ENCODE measurements at places on chromosomes 3 and 15.

GRCh38 chr3:157063926-157064325 is 96.0 kb downstream of the CCNL1 start:
- DNase-seq, result no peak

DNA sequence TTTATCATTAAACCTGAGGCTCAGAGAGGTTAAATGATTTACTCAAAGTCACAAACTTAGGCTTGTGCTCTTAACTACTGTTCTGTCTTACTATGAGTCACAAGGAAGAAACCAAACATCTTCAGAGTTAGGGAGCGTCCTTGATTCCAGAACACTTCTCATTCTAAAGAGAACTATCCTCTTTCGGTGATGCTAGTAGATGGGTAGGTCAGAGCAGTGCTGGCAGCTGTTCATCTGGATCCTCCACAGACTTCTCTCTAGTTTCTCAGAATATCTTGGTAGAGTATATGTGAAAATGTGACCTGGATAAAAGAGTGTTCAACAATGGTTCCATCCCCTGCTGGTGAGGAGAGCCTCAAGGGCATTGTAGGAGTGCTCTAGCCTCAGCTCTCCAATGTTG is 3.3 kb downstream of the ARL6IP5 start:
- DNase-seq, result no peak

- DNase-seq, result peak; percentile 10
These were observed 240.7 kb downstream of the SHOX2 start for GRCh38 chr3:157865352-157866000.

- DNase-seq, result no peak
These were observed 408.1 kb upstream of the NR2F2 start for GRCh38 chr15:95922431-95922830.

GRCh38 chr15:97684249-97684648 is 276.3 kb upstream of the ARRDC4 start:
- DNase-seq, result no peak

DNA sequence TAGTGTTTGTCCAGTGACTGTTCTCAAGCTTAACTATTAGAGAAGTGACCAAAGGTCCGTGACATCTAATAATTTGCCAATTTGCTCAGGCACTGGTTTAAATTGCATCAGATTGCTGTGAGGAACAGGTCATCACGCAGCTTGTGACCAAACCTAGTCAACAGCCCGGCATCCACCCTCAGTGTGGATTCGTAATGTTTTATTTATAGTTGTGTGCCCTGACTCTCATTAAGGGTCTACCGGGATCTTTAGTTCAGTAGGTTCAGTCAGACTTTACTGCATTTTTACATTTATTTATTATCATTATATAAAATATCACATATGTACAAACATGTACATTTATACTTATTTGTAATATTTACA is 46.4 kb upstream of the PGPEP1L start:
- no peak for DNase-seq

DNA sequence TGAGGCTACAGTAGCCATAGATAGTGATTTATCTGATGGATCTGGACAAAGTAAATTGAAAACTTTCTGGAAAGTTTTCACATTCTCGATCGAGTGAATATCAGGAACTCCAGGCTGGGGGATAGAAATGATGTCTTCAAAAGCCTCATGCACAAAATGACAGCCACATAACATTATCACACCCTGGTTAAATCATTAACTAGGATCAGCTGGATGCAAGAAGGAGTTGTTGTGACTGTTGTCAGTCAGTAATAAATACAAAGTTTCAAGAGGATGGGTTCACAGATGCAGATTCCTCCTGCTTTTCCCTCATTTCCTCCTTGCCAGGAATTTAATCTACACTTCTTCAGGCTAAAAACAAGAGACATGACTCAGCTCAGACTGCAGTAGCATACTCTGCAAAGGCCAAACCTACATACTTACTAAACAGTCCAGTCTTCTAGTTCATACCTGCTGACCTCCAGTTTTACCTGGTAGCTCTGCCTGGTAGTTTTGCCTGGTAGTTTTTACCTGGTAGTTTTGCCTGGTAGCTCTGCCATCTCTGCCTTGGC is 40.9 kb downstream of the C2CD4A start:
- DNase-seq, result no peak

- no peak for DNase-seq
These were observed 715 bp upstream of the SCAPER start for GRCh38 chr15:76905855-76906254.

- no peak for DNase-seq
These were observed 173.8 kb upstream of the THBS1 start for GRCh38 chr15:39407116-39407515.

GRCh38 chr3:194089357-194090177 is 46.4 kb upstream of the HES1 start:
- no peak for DNase-seq

GRCh38 chr15:99997112-99997651 is 263.9 kb upstream of the LYSMD4 start:
- no peak for DNase-seq

DNA sequence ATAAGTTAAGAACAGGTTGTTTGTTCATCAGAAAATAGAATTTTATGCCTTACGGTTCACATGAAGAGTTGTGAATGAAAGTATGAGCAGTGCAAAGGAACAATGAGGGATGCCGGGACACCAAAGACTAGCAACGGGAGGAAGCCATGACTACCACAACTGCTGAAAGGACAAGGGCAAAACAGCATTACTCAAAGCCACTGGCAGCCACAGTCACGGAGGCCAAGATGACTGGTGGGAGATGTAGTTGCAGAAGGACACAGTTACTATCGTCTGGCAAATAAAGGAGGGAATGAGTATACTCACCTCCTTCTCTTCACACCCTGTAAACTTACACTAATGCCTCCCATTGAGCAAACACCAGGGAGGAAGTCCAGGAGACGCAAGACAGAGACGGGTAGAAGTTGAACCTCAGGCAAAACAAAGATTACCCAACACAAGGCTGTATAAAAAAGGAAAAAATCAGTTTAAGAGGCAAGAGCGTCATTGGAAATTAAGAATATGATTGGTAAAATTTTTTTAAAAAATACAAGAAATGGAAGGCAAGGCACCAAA is 675.5 kb downstream of the FHIT start:
- DNase-seq, result no peak

- no peak for DNase-seq
These were observed 188.6 kb downstream of the SHQ1 start for GRCh38 chr3:72659596-72659995.

DNA sequence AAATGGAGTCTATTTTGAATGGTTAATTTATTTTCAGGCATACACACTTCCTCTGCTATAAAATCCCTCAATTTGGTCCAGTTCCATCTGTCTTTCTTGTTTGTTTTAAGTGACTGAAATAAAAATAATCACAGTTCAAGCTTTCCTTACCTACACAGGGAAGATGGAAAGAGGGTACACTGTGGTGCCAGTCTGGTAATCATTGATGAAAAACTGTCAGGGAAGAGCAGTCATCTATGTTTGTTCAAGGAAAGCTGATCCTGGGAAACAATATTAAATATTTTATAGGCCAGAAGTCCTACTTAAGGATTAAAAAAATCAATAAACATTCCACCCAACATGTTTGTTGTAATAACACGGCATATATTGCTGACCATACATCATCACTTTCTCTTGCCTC is 115.2 kb upstream of the KCNMB2 start:
- DNase-seq, result no peak

- no peak for DNase-seq
These were observed 1101.4 kb downstream of the ROBO1 start for GRCh38 chr3:78666470-78666800.

GRCh38 chr3:142459096-142459495 is 11.3 kb upstream of the XRN1 start:
- DNase-seq, result no peak

- DNase-seq, result no peak
These were observed 37.3 kb downstream of the RARB start for GRCh38 chr3:25465266-25465860.

GRCh38 chr15:76962337-76963013 is 30.9 kb downstream of the RCN2 start:
- DNase-seq, result no peak

- DNase-seq, result no peak
These were observed 38.5 kb upstream of the TNFAIP8L3 start for GRCh38 chr15:51133140-51133765.

DNA sequence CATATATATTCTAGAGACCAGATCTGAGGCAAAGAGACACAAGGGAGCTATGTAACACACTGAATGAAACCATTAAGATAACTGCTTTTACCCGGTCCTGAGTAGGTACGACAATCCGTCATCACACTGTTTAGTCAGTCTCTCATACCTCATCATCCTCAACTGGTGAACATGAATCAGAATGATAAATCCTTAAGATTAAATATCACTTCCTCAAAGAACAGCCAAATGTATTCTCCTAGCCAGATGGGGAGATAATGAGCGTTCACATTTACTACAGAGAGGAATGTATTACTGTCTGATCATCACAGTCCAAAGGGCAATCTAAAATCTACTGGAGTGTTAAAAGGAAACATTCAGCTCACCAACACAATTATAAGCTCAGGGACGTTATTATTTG is 319.4 kb upstream of the STAC start:
- DNase-seq, result no peak

- DNase-seq, result no peak
These were observed 32.9 kb downstream of the CMSS1 start for GRCh38 chr3:99850608-99851007.

- no peak for DNase-seq
These were observed 106.6 kb downstream of the SSR3 start for GRCh38 chr3:156448300-156448699.

DNA sequence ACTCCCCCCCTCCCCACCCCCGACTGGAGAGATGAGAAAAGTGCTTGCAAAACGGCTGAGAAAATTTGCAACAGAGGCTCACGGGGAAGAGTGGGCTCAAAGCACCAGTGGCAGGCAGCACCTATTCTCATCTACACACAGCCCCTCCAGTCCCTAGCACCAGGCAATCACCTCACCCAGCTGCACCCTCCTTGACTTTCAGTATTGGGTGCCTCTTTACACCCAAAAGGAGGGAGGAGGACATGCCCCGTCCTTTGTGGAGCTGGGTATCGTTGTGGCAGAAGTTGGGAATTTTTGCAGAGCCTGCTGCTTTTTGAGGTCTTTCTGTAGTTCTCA is 182.8 kb upstream of the TOPAZ1 start:
- DNase-seq, result no peak

GRCh38 chr15:64775551-64776401 is at the start of gene RBPMS2:
Gene RBPMS2, minus strand, starts transcription at chr15:64775589. Its CDS starts 270 bp downstream, at chr15:64775319.
- DNase-seq, result no peak

DNA sequence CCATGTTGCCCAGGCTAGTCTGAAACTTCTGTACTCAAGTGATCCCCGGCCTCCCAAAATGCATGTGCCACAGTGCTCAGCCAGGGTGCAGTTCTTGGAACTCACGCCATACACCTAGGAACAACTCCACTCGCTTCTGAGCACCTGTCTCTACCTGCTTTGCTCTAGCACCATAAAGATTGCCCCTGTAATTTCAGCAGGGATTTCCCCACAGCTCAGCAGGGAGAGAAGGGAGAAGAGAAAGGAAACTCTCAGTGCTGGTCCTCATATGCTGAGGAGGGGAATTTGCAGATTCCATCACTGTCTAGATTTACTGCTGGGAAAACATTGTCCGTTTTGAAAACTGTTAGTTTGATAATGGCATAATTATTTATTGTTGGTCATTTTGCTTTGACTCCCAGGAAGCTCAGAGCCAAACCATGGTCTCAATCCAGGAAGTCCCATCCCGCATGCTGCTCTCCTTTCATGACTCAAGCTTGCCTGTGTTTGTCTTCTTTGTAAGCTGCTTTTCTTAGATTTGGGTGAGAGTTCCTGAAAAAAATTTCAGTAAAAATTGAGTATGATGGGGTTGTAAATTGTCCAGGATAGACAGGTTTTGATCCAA is 24.2 kb downstream of the TRIM71 start:
- no peak for DNase-seq

DNA sequence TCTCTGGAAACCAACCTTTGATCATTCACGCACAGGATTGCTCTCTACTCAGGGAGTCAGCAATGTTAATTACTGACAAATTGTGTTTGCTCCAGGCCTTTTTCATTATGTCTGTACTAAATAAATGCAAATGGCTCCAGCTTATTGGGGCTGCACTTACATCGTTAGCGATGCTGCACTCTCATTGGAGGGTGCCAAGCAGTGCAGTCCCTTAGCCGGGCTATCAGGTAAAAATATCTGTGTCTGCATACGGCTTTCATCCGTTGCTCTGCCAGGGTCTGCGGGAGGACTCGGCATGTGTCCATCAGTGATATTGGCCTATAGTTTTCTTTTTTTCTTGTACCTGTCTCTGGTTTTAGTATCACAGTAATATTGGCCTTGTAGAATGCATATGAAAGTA is 471.5 kb upstream of the CADM2 start:
- DNase-seq, result no peak

DNA sequence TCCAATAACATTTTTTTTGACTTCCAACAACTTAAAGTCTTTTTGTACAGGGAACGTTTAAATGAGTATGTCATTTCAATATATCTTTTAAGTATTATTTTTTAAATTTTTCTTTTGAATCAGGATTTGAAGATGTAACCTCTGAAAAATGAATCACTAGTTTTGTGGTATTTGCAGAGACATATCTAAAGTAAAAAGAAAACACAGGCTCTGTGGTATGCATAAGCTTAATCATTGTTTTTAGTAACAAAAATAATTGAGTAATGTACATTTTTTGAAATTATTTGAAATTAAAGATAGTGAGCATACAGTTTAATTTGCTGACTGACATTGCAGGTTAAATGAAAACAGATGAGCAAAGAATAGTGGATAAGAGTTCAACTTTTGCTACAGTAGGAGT is 531.3 kb downstream of the ROBO1 start:
- DNase-seq, result no peak

GRCh38 chr15:87155771-87156170 is 1076.1 kb downstream of the AGBL1 start:
- no peak for DNase-seq

DNA sequence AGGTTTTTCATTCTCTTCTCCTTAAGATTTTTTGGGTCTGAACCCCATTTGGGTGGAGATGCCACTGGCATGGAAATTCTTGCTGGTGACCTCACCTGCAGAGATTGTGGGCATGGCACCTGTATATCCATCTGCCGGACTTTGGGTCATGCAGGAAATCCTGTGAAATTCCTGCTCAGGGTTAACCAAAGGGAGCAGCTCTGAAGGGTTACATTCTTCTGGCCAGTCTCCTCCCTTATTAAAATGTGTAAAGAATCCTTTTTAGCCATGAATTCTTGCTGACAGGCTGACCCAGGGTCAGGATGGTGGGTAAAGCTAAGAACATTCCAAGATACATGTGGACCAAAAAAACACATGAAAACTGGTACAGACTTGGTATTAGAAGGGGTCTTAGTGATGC is 27.4 kb downstream of the ARHGEF26 start:
- DNase-seq, result no peak

- DNase-seq, result no peak
These were observed 25.0 kb downstream of the SLC7A14 start for GRCh38 chr3:170560717-170561382.

DNA sequence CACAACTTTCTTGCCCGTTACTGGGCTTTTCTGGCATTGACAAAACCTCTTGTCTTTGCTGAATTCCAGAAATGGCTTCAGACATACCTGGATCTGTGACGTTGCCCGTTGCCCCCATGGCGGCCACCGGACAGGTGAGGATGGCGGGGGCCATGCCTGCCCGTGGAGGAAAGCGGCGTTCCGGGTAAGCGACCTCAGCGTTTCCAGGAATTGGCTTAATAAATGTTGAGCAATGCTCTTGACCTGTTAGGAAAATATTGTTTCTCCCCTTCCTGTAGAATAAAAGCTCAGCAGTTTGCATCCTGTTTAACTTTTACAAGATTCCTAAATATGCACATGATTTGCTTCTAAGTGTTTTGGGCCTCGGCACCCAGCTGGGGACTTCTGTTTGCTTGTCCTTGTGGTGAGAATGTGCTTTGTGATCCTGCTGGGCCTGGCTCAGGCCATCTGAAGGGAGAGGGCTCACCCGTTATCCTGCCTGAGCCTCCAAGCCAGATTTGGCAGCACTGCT is 46.7 kb downstream of the ARNT2 start:
- DNase-seq, result no peak
